ENCODE measurements at places on chromosomes 1 and 21. TPM values are rescaled to one million over a fixed set of nuclear protein-coding genes. Genes with fewer than 3 reads are reported as not detected.

Gene CYB561D1
- total RNA-seq: 10.6 TPM

Gene NBPF10
- 4.8 TPM for total RNA-seq

Gene KLHL20
- total RNA-seq: 35.2 TPM

Gene HSPA6
- 9.0 TPM for total RNA-seq

Gene HNRNPR
- total RNA-seq: 120 TPM

Gene ADGRB2
- total RNA-seq: 4.6 TPM

Gene AGMAT
- 0.13 TPM for total RNA-seq

Gene MSH4
- 0.68 TPM for total RNA-seq

Gene CLIC6
- 3.0 TPM for total RNA-seq

Gene RHD
- total RNA-seq: not detected

Gene ZNF593OS
- total RNA-seq: not detected

Gene C4BPA
- 0.33 TPM for total RNA-seq

Gene TBX19
- 8.8 TPM for total RNA-seq

Gene KCNN3
- 3.2 TPM for total RNA-seq

Gene IGSF21
- 5.2 TPM for total RNA-seq

Gene S100A4
- total RNA-seq: 967 TPM

Gene CRYZL1
- 65.2 TPM for total RNA-seq

Gene ZBED6
- total RNA-seq: 58.7 TPM

Gene DAP3
- total RNA-seq: 67.5 TPM

Gene IRF6
- 1.9 TPM for total RNA-seq

Gene DCST1
- total RNA-seq: not detected

Gene SRRM1
- total RNA-seq: 111 TPM

Gene TMPRSS15
- not detected for total RNA-seq

Gene SH2D2A
- 2.9 TPM for total RNA-seq

Gene BSND
- not detected for total RNA-seq

Gene ZNF644
- total RNA-seq: 63.2 TPM

Gene GREM2
- 2.9 TPM for total RNA-seq

Gene GJA8
- total RNA-seq: not detected

Gene C1orf87
- total RNA-seq: 0.23 TPM

Gene HTR6
- 0.18 TPM for total RNA-seq

Gene FCAMR
- total RNA-seq: not detected
